ENCODE measurements at places on chromosomes 12 and 14.
A peak's percentile ranks its signal among the peaks of the same experiment; 100 is the strongest.

- DNase-seq, result no peak
Observed at GRCh38 chr14:106877517-106877916, 1351.1 kb downstream of the TMEM121 start.

- DNase-seq, result peak; percentile 51
Observed at GRCh38 chr12:84910549-84911241, 1.9 kb downstream of the SLC6A15 start.

GRCh38 chr12:32116897-32117296 is 10.2 kb downstream of the BICD1 start:
- no peak for DNase-seq

GRCh38 chr14:72738161-72738611 is 155.7 kb downstream of the DPF3 start:
- no peak for DNase-seq

DNA sequence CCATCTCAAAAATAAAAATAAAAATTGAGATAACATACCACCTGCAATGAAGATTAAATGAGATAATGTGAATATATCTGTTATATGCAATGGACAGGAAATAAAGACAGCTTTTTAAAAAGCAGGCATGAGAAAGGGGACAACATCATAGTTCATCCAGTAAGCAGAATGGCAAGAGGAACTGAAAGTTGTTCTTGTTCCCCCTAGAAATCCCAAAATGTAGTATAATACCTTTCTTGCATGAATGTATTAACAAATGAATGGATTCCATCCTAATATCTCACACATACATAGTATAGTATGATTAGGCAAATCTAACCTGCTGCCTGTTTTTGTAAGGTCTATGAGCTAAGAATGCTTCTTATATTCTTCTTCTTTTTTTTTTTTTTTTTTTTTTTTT is 31.4 kb downstream of the FGD6 start:
- DNase-seq, result no peak

DNA sequence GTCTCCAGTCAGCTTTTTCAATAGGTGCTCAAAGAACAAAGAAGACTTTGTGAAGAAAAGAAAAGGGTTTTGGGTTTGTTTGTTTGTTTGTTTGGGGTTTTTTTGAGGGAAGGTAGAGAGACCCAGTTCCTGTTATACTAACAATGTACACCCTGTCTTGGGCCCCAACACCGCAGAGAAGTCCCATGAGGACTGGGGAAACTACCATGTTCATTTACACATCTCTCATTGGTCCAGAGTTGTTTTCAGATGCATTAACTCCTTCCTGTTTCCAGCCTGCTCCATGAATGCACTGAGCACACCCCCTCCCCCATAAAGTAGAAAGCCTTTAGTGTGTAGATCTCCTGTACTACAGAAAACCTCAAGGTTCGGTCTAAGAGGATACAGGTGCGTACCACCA is 51.1 kb upstream of the SLC8A3 start:
- no peak for DNase-seq

DNA sequence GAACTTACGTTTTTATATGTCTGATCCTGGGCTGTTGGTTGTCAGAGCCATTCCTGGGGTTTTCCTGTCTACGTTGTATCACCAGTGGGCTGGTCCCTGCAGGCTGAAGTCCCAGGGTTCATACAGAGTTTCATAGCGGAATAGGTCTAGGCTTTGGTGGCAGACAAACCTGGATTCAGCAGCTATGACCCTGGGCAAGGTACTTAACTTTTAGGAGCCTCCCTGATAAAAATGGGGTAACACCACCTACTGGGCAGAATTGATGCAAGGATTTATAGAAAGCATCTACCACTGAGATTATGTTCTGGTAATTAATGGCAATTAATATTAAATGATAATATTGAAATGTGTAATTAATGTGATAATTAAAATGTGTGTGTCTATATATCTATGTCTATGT is 141.2 kb downstream of the SYNE2 start:
- peak; percentile 2 for DNase-seq

DNA sequence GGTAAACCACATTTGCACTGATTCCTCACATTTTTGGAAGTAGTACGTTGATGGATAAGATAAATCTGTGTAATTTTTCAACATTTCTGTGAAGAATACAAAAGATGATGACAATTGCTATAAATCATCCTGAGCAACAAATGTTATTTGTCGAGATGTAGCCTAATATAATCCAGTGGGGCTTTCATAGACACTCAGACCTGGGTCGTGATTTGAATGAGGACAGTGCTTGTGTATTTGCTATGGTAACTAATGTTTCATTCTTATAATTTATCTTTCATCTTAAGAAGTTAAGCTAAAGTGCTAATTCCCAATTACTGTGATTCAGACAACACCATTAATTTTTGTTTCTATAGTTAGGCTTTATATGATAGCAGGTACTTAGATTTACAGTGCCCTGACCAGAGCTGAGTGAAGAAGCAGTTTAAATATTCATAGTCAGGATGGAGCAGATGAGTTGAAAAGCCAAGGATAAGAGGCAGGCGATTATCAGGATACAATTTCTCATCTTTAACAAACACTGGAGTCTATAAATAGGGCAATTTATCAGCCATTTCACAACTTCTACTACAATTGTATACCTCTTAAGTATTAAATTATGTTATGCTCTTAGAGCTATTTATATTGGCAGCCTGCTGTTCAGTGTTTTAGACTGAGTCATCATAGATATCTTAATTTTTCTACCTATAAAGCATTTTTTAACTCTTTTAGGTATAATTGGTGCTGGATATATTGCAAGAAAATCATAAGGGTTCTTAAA is 359.9 kb downstream of the TRHDE start:
- no peak for DNase-seq

DNA sequence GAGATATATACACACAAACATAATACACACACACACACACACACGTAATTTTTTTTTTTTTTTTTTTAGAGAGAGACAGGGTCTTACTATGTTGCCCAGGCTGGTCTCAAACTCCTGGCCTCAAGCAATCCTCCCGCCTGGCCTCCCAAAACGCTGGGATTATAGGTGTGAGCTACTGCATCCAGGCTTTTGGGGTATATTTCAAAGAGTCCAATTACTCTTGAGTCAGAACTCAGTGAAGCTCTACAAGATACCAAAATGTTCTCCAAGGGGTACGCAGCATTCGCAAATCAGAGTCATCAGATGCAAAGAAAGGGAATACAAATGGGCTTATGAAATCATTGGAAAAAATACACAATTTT is 54.0 kb downstream of the PHLDA1 start:
- no peak for DNase-seq

DNA sequence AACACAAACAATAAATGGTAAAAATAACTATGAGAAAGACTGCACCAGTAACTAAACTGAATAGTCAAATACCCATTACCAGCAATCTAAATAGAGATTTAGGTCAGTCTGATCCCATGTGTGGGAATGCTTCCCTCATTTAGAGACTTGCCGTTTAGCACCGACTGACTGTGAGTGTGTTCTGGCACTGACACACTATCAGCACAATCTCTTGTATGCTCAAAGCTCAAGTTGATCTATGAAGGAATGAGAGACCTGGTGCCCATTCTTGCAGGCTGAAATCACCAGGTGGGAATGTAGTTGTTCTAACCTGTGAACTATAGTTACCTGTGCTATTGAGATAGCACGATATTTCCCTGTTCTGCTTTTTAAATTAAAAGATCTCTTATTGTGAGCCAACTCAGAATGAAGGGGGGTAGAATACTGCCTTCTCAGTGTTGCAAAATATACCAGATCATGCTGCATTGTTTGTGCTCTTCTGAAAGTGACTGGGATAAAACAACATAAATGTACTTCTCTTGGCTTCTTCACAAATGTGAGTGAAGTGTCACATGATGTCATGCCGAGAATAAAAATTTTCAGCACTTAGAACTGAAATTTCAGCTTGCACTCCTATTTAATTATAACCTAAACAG is 99.6 kb downstream of the LIN7A start:
- no peak for DNase-seq

GRCh38 chr12:31752450-31752849 is 23.6 kb upstream of the AMN1 start:
- no peak for DNase-seq

DNA sequence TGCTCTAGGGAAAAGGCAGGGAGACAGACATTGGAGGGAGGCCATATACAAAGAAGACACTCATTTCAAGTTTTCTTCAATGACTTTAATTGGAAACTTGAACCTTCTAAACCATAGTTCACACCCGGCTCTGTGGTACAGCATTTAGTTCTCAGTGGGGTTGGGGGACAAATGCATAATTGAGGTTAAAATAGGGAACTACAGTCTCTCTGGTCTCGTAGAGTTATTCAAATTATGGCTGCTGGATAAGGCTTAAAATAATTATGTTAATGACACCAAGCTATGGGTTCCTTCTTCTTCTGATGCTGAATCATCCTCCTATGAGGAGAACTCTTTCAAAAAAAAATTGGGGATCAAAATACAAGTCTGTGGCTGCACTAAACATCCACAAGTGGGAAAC is 3.8 kb upstream of the RPAP3 start:
- DNase-seq, result no peak

DNA sequence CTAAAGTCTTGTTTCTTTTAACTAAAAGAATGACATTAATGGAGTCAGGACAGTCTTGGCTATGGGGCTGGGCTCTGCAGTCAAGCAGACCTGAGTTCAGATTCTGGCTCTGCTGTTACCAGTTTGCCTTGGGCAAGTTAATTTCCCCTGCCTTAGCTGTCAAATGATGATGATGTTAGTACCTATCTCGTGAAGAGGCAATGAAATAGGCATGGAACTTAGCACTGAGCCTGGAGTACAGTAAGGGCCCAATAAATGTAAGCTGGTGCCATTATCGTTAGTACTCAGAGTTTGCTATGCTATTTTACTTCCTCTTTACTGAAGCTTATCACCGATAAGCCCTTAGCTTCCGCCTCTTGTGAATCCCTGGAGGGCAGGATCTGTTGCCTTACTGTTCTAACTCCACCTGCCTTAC is 8.5 kb downstream of the FBXW8 start:
- DNase-seq, result no peak

- peak; percentile 17 for DNase-seq
Observed at GRCh38 chr12:1083151-1083888, 92.3 kb downstream of the ERC1 start.

GRCh38 chr12:118357257-118358007 is 15.3 kb downstream of the TAOK3 start:
- DNase-seq, result peak; percentile 74

DNA sequence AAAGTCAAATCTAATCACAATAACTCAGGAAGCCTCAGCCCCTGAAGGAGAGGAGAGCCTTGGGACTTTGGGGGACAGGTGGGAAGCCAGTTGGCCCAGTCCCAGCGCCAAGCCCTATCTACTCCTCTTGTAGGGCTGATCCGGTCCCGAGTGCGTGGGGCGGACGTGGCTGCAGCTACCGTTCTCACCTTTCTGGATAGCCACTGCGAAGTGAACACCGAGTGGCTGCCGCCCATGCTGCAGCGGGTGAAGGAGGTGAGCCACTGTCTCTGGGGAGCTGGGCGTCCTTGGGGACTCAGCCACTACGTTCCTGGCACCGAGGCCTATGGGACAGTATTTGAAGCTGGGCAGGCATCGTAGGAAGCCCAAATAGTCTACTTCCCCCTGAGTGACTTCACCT is 68.4 kb downstream of the GALNT16 start:
- no peak for DNase-seq

DNA sequence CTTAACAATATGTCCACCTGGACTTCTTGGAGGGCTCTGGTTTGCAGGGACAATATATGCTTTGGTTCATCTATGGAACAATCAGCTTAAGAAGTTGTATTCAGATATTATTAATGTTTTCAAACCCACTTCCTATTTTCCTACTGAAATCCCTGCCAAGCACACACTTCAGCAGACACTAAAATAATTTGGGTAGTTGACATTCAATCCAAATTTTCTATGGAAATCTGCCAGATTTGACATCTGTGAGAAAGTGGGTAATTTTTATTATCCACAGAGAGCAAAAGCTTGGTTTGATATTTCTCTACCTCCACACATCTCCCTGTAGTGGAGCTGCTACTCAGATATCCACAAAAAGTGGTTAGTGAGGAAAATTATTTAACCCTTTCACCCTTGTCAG is 378.8 kb upstream of the SOX5 start:
- DNase-seq, result no peak

Data from brain microvascular endothelial cell (primary cell).